ENCODE measurements at places on chromosomes 12 and 14.
A peak's percentile ranks its signal among the peaks of the same experiment; 100 is the strongest.

GRCh38 chr12:25018146-25018545 is 69.2 kb upstream of the BCAT1 start:
- DNase-seq: no peak

- no peak for DNase-seq
Observed at GRCh38 chr12:96473394-96474093, 15.8 kb upstream of the CFAP54 start.

- DNase-seq: no peak
Observed at GRCh38 chr14:61296719-61297502, 15.8 kb upstream of the TMEM30B start.

GRCh38 chr12:82090165-82090564 is 268.0 kb downstream of the CCDC59 start:
- no peak for DNase-seq

GRCh38 chr12:72828662-72829324 is 556.6 kb downstream of the TRHDE start:
- no peak for DNase-seq

GRCh38 chr14:38120109-38120508 is 87.6 kb upstream of the SSTR1 start:
- no peak for DNase-seq

DNA sequence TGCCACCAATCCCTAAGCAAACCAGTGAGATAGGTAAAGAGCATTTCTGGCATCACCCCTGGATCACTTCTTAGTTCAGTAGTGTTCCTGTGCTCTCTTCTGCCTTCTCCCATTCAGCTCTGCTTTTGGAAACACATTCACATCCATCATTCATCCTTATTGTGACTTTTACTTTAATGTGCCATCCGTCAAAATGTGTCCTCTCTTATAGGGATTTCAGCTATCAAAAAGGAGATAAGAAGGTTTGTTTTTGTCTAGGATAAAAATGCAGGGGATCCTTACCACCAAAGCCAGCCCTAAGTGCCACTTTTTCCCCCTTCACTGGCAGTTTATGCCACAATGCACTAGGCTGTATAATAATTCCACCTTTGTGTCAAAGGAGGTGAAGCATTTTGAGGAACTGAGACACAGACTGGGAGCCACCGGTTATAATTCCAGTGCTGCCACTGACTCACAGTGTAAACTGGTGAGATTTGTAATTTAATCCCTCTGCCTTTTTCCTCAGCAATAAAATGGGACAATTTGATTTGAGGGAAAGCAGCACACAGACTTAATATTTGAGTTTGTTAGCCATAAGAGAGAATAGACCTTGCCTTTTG is 158.6 kb downstream of the PAX9 start:
- DNase-seq: no peak

DNA sequence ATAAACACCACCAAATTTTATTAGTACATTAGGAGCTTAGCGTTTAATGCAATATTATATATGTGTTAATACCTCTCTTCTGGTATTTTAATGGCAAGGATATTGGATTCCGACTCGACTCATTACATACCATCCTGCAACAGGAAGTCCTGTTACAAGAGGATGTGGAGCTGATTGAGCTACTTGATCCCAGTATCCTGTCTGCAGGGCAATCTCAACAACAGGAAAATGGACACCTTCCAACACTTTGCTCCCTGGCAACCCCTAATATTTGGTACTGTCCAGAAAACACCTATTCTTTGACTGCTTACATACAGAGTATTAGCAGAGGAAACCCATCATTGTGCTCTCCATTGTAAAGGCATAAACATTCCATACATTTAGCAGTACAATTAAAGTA is 45.2 kb downstream of the VEZT start:
- DNase-seq: no peak

GRCh38 chr12:88445705-88446394 is 134.4 kb downstream of the KITLG start:
- no peak for DNase-seq

DNA sequence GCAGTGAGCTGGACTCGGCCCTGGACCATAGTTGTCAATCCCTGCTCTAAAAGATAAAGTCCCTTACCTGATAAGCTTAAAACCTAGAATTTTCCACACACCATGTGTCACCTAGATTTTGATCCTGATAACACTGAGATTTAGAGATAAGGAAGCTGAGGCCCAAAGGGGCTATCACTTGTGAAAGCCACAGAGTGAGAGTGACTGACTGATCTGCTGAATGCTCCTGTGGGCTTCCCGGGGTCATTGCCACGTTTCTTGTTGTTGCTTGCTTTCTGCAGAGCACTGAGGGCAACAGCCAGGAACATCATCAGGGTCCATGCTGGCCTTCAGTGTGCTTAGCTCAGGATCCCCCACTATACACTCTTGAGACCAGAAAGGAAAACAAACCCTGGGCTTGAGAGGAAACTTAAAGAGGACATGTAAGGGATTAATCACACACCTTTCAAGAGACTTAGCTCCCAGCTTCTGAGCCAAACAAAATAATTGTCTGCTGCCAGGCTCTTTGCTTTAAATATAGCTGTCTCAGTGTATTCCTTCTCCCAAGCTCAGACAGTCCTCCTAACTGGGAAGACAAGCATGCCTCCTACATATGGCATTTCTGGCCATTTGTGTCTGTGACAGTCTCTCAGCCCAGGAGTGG is 82.6 kb upstream of the ARHGAP5 start:
- no peak for DNase-seq

GRCh38 chr14:50832935-50833630 is 2.1 kb upstream of the NIN start:
- DNase-seq: no peak

DNA sequence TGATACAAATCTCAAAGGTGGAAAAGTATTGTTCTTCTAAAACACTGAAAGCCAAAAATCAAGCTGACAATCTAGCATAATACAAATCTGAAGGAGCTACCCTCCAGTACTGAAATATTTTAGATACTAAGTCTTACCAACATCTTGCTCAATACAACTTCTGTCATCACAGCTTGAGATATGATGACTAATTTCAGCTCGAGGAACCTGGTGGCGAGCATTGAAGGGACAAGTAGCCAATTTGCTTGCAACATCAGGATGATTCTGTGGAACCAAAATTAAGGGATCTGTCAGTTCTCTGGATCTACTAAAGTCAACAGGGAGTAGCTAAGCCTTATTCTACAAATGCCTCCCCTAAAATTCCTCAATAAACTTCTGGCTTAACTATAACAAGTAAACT is 10.4 kb downstream of the GTSF1 start:
- DNase-seq: peak; percentile 64

- DNase-seq: no peak
Observed at GRCh38 chr12:24034160-24034559, 84.7 kb upstream of the SOX5 start.

- no peak for DNase-seq
Observed at GRCh38 chr12:124259154-124260066, 35.5 kb upstream of the RFLNA start.

DNA sequence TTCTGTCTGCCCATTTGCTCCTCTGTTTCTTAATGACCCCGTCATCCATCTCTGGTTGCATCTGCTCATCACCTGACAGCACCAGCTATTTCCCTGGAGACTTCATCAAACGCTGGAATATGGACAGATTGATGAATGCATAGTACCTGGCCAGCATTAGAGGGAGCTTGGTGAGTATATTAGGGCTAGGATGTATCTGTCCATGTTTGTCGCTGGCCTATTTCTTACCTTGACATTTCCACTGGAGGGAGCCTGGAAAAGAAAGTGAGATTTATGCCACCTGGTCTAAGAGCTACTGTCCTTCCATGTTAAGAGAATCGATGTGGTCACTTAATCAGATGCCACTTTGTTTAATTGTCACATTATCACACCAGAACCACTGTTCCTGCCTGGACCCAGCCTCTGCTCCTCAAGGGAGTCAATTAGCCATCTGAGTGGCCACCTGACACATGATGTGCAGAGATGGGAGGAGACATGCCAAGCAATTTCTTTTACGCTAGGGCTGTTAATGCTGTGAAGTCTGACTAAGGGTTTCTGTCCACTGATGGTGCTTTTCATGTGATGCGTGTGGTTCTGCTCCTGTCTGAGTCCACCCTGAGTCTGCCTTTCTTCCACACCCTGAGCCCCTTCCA is 75.3 kb upstream of the SFSWAP start:
- DNase-seq: no peak

- DNase-seq: no peak
Observed at GRCh38 chr12:62533087-62533754, 66.6 kb downstream of the MON2 start.

GRCh38 chr12:3230758-3231375 is 153.7 kb downstream of the TSPAN9 start:
- DNase-seq: no peak

- no peak for DNase-seq
Observed at GRCh38 chr14:90512329-90512991, 115.6 kb downstream of the CALM1 start.

DNA sequence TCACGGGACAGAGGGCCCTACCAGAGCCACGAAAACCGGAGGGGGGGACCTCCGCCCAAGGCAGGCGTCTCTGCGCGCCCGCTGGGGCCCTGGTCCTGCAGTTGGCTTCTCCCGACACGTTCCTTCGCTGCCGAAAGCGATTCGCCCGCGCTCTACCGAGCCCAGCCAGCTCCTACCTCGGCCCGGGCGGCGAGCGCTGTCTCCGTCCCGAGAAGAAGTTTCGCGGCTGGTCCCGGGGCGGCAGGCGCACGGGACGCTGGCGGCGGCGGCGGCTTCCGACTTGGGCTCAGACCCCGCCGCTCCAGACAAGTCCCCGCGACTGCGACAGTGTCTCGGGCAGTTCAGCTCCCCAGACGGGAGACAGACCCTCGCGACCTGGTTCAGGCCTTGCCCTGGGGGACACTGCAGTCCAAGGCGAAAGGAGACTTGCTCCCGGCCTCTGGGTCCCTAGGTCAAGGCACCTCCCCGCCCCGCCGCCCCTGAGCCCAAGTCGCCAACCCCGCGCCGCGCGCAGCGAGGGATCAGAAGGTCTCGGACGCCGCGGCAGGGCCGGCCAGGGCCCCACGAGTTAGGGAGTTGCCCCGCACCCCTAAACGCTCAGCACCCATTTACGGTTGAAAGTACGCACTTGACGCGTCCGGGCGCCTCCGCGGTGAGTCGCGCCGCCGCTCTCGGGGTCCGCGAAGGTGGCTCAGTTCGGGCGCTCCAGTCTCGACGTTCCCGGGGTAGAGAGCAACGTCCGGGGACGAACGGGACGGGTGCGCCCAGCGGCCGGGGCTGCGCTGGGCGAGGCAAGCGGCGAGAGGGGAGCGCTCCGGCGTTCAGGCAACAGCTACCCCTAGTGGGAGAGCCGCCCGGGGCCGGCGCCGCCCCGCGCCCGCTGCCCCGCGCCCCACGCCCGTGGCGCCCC is 1.4 kb upstream of the DIO3 start:
- no peak for DNase-seq

DNA sequence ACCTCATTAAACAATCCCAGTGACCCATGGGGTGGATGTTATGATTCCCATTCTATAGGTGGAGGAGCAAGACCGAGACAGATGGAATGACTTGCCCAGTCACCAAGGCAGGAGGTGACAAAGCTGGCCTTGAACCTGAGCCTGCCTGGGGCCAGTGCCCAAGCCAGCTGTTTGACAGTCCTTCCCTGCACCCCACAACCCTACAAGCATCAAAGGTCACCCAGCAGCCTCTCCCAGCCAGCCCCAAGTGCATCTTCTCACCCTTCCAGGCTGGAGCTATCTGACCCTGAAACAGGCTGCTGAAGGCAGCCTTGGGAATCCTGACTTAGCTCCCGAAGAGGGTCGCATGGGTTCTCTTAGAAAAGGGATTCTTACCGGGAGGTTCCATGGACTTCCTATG is 20.3 kb downstream of the MMAB start:
- no peak for DNase-seq

DNA sequence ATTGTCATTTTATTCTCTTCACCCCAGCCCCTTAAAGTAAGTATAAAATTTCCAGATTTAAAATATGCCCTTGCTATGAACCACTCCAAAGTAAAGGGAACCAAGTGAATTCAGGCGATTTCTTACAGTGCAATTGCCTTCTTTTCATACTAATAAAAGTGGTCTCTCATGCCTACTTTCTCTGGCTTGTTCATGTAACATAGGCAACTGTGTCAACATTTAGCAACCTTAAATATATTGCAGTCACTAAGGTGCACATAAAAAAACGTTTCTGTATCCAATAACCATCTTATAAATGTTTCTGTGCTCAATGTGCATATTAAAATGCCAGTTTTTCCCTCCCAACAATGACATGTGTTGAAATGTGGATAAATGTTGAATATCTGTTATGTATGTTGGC is 271.6 kb upstream of the DCN start:
- no peak for DNase-seq

DNA sequence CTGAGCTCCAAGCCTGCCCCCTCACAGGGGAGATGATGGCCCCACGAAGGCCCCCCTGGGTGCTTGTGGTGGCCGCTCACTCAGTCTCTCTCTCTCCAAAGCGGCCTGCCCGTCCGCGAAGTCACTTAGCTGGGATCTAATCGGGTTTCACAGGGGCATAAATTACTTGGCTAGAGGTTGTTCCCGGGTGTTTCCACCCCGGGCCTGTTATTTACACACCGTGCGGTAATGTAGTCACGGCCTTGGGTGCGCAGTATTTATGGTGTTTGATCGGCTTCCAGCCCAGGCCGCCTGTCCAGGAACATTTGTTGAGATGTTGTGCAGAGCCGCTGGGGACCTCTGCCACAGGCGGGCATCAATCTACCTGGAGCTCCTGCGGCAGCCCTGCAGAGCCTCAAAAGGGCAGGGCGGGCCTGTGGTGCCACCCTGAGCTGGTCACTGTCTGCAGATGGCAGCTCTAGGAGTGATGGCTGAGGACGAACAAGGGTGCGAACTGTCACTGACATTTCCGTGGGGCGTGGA is 91.2 kb downstream of the KIF26A start:
- DNase-seq: no peak

DNA sequence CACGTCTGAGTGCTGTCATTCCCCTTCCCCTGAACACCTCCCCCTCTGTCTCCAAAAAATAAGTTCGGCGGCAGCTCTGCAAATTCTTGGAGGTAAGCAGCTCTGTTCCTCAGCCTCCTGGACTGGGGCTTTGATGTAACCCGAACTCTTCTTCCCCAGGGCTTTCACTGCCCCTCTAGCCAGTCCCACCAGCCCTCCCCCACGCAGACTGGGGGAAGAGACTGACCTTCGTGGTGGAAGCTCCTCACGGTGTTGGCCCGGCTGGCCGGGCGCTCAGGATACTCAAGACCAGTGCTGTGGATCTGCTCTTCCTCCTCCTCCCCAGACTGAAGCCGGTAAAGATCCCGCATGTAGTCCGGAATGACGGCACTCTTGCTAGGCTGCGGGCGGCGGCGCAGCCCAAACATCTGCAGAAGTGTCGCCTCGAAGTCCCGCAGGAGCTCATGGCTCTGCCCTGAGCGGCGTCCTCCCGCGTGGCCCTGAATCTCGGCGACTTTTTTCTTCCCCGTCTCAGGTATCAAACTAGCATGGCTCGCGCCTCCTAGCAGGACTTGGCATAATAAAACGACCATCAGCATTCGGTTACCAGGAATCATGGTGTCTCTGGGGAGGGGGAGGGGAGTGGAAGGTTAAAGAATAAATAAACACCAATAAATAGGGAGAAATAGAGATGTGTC is 4.9 kb downstream of the BMP4 start:
- DNase-seq: no peak

All from gastrocnemius medialis (tissue), 4 donors.